ENCODE measurements at places on chromosomes 16 and 17.

GRCh38 chr17:63790057-63790456 is 16.1 kb downstream of the DDX42 start:
- DNase-seq, result no peak

GRCh38 chr16:52540910-52541309 is 6.0 kb downstream of the TOX3 start:
- no peak for DNase-seq

- DNase-seq, result no peak
These were observed 69.9 kb upstream of the HSBP1 start for GRCh38 chr16:83737729-83738354.

GRCh38 chr16:86052115-86052670 is 153.2 kb downstream of the IRF8 start:
- DNase-seq, result no peak

GRCh38 chr17:38454532-38454931 is 26.3 kb downstream of the ARHGAP23 start:
- DNase-seq, result no peak

- DNase-seq, result no peak
These were observed 967 bp upstream of the CDH15 start for GRCh38 chr16:89170346-89171215.

DNA sequence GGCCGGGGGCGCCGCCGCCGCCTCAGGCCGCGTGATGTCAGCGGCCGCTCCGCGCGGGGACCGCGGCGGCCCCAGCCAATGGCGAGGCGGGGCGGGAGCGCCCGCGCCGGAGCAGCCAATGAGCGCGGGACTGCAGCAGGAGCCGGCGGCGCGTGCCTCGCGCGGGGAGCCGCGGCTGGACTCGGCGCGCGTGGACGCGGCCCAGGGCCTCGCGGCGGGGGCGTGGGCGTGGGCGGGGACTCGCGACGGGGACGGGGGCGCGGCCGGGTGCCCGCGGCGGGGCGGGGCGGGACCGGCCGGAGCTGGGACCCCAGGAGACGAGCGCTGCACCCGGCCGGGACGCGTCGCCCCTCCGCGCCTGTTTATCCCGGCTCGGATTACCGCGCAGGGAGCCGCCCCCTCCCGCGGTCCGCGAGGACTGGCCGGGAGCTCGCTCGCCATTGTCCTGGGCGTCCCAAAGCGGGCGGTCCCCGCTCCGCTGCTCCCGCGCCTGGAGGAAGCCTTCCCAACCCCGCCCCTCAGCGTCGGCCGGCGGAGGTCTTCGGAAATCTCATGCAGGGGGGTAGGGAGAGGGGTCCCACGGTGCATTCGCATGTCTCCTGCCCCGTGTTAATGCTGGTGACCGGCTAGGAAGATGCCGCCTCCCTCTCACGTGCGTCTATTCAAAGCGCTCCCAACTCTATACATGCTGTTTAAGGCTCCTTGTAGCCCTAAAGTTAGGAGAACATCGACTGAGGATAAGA is at the start of gene RNF157:
Gene RNF157 (minus strand): TSS at position 33 of the 743 bp plus-strand sequence. CDS start 253 bp downstream, outside the sequence.
- no peak for DNase-seq

- peak; percentile 63 for DNase-seq
These were observed 3.6 kb downstream of the OSGIN1 start for GRCh38 chr16:83956336-83957289.

GRCh38 chr16:27374804-27375425 is 27.1 kb upstream of the IL21R start:
- DNase-seq, result no peak

DNA sequence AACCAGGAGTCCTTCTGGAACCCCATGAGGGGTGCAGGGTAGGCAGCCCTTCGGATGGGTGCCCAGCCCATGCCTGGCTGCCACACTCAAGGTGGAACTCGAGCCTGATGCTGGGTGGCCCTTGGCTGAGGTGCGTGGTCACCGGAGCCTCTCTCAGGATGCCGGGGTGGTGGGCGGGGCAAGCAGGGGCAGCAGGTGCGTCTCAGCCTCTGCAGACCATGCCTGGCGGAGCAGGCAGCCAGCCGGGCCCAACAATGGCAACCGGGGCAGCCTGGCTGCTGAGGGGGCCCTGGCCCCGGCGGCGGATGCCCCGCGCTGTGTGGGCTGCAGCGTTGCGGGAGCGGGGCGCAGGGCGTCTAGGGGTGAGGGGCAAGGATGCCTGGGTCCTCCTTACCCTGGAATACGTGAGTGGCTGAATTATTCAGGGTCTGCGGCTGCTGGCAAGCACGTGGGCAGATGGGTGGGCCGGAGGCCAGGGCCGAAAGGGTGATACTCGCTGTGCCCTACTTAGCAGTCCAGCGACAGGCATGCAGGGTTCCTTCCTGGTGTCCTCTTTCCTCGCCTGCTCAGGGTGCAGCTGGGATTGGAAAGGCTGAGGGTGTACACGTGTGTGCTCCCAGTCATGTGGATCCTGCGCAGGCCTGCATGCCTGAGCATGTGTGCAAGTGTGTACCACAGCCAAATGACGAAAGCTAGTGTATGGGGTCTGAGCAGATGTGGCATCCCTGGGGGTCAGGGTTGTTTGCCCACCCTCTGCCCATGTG is 14.6 kb downstream of the MYO15A start:
- no peak for DNase-seq

GRCh38 chr17:14307560-14308024 is 6.7 kb downstream of the HS3ST3B1 start:
- DNase-seq, result no peak

DNA sequence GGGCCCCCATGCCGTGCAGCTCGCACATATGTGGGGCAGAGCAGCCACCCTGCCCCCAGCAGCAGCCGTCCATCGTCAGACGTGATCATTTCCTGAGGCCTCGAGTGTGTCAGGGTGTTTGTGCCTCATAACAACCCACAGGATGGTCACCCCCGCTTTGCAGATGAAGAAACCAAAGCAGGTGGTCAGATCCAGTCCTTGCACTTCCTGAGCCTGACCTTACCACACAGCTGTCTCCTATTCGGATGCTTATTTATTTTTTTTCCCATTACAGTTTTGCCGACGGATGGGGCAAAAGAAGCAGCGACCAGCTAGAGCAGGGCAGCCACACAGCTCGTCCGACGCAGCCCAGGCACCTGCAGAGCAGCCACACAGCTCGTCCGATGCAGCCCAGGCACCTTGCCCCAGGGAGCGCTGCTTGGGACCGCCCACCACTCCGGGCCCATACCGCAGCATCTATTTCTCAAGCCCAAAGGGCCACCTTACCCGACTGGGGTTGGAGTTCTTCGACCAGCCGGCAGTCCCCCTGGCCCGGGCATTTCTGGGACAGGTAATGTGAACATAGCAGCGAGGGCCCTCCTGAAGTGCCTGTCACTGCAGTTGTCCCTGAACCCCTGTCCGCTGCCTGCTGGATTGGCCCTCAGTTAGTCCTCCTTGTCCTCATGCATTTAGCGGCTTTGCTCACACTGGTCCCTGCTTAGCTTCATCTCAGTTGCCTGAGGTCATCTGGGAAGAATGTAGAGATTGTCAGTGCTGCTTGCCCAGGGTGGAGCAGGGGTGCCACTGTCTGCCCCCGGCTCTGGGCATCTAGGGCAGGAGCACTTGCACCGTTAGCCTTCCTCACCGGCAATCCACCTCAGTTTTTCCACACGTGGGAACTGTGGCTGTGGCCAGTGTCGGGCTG is 1.4 kb downstream of the MPG start:
- DNase-seq, result peak; percentile 7

GRCh38 chr17:28030386-28030785 is 12.1 kb upstream of the NLK start:
- no peak for DNase-seq

- DNase-seq, result no peak
These were observed 17.7 kb downstream of the SLC16A3 start for GRCh38 chr17:82246365-82247181.

- DNase-seq, result no peak
These were observed 58.3 kb upstream of the LGALS9 start for GRCh38 chr17:27572665-27573064.

- DNase-seq, result peak; percentile 44
These were observed 1.3 kb downstream of the KCTD2 start for GRCh38 chr17:75048249-75048878.

DNA sequence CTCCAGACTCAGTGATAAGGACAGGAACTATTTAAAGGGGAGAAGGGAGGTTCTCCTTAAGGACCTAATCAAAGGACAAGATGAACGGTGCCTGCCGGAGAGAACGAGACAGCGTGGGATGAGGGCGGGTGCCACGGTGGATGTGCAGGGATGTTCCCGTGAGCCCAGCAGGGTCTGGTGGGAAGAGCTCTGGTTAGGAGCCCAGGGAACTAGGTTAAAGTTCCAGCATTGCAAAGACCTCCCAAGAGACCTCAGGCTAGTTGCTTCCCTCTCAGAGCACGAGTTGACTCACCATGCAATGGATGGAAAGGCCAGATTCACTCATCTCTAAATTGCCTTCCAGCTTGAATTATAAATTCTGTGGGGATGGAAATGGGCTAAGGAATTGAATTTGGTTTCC is 14.7 kb downstream of the CCR7 start:
- DNase-seq, result no peak

GRCh38 chr17:1583556-1583955 is 21.0 kb upstream of the PITPNA start:
- no peak for DNase-seq
